COR-L47 (cell line): ENCODE measurements at places on chromosomes 11 and 22.

GRCh38 chr11:90908074-90908473, 685.2 kb upstream of the CHORDC1 start:
- DNase-seq = no peak

GRCh38 chr11:113240389-113240788, 74.0 kb upstream of the TTC12 start:
- peak; percentile 38 for DNase-seq

DNA sequence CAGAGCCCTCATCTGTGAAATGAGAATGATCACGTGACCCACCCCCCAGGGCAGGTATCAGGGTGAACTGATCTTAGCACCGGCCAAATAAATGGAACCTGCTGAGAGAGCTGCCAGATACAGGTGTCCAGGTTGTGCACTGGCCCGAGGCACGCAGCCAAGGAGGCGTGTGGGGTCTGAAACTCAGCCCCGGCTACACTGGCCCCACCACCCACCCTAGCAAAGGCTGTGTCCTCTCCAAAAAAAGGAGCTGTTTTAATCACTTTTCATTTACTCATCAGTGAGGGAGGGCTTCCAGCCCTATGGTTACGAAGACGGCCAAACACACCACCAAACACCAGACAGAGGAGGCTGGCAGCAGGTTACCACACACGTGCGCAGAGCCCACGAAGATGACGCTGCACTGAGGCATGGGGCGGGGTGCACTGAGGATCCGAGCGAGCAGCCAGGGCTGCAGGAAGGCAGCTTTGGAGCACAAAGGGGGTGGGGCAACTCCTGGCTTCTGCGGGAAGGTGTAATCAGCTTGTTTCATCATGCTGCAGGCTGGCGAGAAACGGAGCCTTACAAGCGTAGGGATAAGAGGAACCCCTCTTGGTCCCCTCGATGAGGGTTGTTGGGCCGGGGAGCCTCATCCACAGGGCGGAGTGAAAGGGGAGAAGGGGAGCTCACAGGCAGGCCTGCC, 19.5 kb upstream of the SLC22A12 start:
- no peak for DNase-seq

DNA sequence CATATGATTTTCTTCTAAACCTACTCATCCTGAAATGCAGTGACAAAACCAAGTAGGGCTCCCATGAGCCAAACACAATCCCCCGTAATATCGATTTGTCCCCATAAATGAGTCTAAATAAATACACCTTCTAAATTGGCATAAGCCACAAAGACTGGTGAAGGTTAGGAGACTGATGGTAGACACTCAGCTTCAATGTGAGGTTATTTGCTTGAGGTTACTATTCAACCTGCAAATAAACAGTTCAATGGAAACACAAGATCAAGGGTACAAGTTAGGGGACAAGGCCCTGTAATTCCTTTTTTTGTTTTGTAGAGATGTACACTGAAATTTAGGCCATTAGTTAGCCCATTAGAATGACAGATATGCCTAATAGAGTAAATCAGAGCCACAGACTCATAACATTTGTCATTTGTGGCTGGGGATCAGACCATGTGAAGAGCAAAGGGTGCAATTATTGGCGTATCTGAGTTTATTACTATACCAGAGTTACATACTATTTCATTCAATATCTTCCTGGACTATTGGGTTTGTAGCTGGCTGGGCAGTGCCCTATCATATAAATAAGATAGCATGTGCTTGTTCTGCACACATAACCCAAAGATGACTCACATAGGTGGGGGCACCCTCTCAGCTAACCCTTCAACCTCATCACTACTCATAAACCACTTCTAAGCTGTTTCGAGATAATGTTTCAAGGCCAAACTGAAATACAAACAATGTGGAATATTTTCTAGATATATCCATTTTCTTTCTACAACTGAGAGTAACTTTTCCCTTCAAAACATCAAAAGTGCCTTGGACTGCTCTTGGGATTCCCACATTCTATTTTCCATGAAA, 695.3 kb downstream of the KCNA4 start:
- DNase-seq = no peak

GRCh38 chr11:103584021-103584420, 452.4 kb upstream of the DDI1 start:
- DNase-seq = no peak

DNA sequence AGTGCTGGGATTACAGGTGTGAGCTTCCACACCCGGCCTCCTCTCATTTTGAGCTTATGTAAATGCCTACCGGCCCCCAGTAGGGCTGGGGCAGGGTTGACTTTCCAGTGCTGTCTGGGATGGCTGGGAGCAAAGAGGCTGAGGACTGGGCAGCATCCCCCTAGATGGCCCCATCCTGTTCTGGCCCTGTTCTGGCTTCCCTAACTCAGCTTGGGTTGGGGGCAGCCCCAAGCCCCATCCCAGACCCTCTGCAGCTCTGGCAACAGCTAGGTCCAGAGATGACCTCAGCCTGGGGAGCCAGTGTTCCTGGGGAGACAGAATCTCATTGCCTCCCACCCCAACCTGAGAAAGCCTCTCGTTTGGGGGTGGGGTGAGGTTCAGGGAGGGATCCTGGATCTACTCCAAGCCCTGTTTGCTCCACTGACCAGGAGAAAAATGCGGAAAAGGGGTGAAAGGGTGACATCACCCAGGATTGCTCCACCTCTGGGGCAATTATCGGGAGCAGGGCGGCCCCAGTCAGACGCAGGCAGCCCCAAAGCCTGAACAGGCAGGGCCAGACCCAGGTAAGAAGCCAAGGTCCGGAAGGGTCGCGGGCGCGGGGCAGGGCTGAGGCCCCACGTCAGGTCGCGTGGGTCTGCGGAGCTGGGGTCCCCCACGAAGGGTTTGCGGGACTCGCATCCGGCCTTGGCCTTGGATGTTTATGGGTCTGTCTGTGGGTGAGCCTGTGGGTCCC, at the start of gene PNPLA2:
TSS of gene PNPLA2 (plus strand) at position 519 of the 733 bp plus-strand sequence. CDS start 805 bp downstream, outside the sequence.
- DNase-seq = no peak
